ENCODE measurements at places on chromosomes 6 and 20.

GRCh38 chr20:21286775-21287174 is 16.4 kb upstream of the XRN2 start:
- no peak for DNase-seq

DNA sequence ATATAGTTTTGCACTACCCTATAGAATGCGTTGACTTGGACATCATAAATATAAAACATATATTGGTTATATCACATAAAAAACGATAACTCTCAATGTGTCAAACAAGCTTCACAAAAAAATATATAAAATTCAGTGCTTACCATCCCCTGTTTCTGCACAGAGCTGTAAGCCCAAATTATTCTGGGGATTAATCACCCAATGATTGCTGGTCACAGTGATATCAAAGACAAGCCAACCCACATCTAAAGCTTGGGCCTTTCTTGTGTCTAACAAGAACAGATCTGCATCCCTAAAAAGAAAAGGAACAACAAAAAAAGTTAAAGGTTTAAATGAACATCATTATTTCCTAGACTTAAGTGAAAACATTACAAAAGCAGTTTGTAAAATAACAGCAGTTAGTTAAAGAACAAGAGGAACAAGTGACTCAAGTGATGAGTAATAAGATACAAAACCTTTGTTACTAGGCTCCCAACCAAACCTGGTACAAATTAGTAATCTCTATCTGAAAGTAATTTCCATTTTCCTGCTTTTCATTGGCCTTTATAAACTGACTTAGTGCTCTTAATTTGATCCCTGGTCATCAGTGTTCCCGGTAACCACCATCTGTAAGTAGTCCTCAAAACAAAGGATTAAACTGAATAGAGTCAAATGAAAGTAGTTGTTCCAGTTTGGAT is 81.1 kb downstream of the BMP5 start:
- DNase-seq = no peak

DNA sequence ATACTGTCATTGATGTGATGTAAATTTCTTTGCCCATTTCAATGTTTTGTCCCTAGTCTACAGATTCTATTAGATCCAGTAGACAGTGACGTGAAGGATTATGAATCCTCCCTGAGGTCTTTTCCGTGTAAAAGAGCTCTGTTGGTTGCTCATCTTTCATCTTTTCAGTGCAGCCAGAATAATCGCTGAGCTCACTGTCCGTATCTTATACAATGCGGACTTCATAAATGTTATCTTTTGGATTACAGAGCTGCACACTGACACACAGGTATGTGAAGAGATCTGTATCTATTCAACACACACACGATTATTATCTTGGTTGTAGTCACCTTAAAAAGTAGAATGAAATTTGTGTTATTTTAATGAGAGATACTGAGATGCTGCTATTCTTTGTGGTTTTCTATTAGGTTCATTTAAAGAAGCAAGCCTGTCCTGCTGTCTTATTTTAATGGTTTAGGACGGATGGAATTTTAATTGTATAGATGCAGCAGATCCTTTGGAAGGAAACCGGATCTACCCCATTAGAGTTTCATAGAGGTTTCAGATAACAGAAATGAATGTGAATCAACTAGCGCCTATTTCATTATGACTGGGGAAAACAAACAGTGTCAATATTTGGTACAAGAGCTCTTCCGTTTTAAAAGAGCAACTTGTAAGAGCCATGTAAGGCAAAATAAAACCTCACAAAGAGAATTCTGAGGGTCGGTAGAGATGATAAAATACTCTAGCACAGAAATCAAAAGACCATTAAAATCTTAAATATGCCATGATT is 79.4 kb downstream of the BMP6 start:
- DNase-seq = no peak

GRCh38 chr20:9081423-9081966 is 12.6 kb downstream of the PLCB4 start:
- no peak for DNase-seq

DNA sequence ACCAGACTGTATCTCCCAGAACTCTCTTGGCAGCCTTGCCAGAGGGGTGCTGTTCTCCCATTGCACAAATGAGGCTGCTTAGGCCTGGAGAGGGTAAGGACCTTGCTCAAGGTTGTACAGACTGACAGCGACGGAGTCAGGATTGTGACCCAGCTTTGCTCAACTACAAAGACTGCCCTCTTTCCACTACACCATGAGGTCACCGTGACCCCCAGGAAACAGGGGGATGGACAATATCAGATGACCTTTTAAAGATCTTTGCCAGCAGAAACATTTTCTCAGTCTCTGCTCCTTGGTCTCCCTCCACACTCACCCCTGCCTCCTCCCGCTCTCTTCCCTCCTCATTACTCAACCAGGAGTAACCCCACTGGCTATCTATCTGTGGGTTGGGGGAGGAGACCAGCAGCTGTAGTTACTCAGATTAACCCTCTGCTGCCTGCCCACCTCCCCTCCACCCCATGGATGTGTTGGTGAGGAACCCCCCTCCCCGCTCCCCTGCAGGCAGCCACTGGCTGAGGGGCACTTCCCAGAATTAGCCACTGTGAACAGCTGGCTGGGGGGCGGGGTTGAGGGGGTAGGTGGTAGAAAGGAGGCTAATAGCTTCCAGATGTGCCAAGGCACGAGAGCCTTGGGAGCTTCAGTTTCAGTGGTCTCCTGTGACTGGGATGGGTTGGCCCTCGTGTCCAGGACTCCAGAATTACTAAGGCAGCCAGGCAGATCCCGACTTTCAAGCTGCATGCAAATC is 26.9 kb upstream of the MRPS18A start:
- DNase-seq = no peak

GRCh38 chr20:17169585-17170136 is 57.2 kb upstream of the PCSK2 start:
- DNase-seq = no peak

DNA sequence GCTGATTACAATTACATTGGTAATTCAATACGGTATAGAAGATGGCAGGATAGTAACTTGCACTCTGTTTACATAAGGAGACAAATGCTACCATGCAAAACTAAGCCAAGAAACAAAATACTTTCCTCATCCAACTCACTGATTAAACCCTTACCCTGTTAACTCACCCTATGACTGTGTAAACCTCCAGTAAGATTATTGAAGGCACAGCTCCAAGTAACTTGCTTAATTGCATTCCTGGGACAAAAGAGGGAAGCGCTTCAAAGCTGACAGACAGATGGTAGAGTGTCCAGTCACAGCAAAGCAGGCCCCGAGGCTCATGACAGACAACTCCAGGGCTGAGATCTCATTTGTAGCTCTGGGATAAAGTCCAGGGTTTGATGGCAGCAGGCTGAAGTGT is 6.9 kb upstream of the KIF16B start:
- no peak for DNase-seq

DNA sequence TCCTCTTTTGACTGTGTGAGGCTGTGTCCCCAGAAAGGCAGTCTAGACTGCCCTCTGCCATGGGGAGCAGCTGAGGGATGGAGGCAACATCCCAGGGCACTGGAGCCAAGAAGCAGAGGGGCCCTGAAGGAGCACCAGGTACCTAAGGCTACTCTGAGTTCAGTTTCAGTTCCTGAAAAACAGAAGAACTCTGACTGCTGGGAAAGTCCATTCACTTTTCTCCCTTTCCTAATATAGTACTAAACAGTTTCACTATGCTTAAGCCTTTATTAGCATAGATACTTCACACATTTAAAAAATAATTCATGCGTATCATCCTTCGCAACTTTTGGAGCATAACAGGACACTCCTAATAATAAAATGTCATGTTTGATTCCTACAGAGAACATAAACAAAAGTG is 130.0 kb downstream of the FOXC1 start:
- DNase-seq = no peak

- DNase-seq = no peak
These were observed 1.2 kb upstream of the CST11 start for GRCh38 chr20:23453549-23454543.

- DNase-seq = peak; percentile 79
These were observed 13.9 kb upstream of the SULF2 start for GRCh38 chr20:47799116-47799715.

- no peak for DNase-seq
These were observed 1.0 kb upstream of the THBS2 start for GRCh38 chr6:169254456-169255316.
